ENCODE measurements at places on chromosomes 11 and 22.

DNA sequence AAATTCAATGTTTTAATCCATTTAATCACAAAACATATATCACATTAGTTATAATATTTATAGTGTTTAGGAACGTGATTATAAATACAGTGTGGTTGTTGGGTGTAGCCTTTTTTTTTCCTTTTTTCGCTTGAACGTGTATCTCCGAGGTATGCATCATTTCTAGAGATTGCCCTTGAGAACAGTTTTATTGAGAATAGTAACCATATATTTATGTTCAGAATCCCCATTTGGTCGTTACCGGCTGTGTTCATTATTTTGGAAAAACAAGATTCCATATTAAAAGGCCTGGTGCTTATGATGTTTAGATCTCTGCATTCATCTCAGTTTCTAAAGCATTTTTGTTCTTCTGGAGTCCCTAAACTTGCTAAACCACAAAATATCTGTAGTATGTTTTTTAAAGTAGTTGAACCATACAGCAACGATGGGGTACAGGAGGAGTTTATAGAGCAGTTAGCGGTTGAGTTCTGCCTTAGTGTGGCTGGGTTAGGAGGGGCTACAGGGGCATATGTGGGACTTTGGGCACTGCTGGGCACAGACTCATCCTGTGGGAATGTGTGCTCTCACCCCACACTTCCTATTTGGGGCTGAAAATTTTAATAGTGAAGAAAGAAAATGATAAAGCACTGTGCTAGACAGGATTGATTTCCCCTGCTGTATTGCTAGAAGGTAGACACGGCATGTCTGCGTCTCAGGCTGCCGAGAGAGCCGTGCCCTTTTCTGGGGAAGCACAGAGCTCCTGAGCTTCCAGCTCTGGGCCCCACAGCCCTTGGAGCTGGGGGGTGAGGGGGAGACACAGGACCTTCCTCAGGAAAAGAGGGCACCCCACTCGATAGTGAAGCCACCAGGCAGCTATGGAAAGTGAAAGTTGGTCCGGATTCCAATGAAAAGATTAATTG, 81.5 kb upstream of the PPARA start:
- DNase-seq = no peak

GRCh38 chr22:37544955-37545702, 15.2 kb upstream of the CDC42EP1 start:
- DNase-seq = no peak

- no peak for DNase-seq
Observed at GRCh38 chr11:77055101-77055561, 11.6 kb upstream of the CAPN5 start.

DNA sequence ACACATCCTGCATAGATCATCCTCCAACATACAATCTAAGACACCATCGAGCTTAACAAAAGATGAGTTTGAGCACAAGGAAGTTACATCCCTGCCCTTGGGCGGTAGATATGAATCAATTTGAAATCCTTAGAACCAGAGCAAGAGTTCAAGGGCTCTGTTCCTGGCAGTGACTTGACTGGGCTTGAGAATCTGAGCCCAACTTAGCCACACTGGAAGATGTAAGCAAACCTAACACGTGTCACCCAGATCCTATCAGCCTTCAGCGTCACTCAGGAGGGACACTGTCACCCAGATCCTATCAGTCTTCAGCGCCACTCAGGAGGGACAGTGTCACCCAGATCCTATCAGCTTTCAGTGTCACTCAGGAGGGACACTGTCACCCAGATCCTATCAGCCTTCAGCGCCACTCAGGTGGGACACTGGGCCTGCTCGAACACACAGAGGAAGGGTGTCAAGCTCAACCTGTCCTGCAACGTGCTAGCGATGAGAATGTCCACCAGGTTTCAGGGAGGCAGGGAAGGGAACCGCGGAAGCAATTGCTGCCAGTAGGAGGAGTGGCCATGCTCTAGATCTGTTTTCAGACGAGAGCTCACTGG, 32.8 kb upstream of the CTSD start:
- no peak for DNase-seq

GRCh38 chr11:29166306-29166705, 850.5 kb downstream of the KCNA4 start:
- no peak for DNase-seq

GRCh38 chr22:27571463-27572277, 229.9 kb downstream of the MN1 start:
- no peak for DNase-seq

DNA sequence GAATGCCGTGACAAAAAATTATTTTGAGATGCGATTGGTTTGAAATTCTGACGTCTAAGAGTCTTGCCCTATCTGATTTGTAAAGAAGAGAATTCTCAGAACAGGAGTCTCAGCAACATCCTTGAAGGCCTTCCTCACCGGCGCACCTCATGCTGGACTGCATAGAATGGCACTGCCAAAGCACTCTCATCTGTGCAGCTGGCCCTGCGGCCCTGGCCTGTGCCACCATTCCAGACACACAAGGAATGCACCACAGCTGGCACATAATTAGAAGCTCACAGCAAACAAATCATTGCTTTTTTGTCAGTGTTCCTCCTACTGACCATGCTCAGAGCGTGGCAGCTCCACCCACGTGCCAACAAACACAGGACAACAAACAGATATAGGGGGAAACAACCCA, 166.0 kb downstream of the KIRREL3 start:
- DNase-seq = no peak

DNA sequence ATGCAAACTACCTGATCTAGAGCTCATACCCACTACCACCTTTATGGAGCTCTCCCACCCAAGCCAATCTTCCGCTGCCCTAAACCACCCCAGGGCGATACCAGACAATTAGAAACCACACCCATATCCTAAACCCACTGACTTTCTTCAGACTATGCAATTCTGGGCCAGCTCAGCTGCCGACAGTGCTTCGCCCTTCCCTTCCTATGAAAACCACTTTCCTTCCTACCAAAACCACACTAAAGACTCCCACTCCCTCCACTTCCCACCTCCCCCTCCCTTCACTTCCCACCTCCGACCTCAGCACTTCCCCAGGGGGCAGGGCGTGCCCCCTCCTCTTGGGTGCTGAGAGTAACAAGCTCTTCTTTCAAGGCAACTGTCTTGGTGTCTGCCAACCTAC, 25.1 kb downstream of the B3GAT1 start:
- DNase-seq = no peak

DNA sequence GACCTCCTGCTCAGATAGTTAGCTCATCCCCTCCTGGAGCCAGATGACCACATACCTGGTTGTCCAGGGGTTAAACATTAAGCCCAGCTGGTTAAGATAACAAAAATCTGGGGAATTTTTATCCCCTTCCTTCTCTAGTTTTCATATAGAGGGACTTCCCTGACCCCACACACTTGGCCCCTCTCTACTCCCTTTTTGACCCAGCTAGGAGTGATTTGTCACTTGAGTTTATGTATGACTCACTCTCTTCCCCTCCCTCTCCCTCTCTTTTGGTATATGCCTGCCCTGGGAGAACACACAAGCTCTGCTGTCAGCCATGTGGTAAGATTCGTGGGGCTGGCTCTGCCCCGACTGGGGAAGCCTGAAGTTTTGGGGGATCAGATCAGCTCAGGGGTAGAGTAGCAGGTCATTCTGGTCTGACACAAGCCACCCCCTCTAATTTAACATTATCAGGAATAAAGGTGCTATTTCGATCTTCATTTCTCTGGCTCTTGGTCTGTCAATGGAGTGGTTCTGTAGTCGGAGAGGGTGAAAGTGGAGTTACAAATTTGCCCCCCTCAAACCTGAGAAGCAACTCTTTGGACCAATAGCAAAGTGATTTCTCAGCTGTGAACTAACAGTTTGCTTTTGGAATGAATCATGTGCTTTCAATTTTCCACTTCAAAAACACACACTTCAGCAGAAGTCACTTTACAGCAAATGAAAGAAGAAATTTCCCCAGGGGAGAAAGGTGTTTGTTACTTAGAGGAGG, 415.3 kb upstream of the CADM1 start:
- DNase-seq = no peak

Measured in GOT3 (cell line).